Cortex of kidney (tissue), 1 donor: ENCODE measurements at places on chromosomes 6 and 20.

GRCh38 chr20:45209924-45210323, 3.1 kb downstream of the SEMG1 start:
- DNase-seq, result no peak

- DNase-seq, result no peak
These were observed 68.1 kb upstream of the RNF146 start for GRCh38 chr6:127198549-127198948.

DNA sequence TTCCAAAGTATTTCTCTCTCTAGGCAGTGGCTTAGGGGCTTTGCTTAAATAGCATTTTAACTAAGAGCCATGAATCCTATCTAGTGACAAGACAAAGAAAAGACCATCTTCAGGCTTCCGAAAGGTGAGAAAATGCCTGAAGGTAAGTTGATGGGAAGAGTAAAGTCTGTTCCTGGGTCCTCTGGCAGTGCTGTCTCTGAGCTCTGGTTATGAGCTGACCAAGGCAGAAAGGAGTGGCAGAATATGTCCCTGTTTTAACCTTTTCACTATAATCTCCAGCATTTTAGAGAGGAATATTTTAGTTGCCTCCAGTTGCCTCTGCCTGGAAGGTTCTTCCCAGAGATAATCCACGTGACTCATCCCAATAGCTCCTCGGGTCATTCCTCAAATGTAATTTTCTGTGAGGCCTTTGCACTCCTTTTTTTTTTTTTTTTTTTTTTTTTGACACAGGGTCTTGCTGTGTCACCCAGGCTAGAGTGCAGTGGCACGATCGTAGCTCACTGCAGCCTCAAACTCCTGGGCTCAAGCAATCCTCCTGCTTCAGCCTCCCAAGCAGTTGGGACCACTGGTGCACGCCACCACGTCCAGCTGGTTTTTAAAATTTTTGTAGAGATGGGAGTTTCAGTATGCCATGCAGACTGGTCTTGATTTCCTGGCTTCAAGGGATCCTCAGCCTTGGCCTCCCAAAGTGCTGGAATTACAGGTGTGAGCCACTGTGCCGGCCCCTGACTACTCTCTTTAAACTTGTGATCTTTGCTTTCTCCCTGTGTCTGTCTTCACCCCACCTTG, 3.7 kb upstream of the ARMH2 start:
- no peak for DNase-seq

DNA sequence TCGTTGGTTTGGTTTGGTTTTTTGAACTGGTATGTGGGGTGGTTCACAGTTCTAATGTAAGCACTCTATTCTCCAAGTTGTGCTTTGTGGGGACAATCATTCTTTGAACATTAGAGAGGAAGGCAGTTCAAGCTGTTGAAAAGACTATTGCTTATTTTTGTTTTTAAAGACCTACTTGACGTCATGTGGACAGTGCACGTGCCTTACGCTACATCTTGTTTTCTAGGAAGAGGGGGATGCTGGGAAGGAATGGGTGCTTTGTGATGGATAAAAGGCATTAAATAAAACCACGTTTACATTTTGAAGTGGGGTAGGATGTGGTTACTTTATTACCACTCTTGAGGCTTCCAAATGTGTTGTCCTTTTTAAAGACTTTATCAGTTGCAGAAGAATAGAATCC, 168.0 kb downstream of the ZMYND8 start:
- no peak for DNase-seq

- no peak for DNase-seq
These were observed 39.7 kb upstream of the HTR1B start for GRCh38 chr6:77502981-77503380.

GRCh38 chr6:105220186-105220585, 40.4 kb upstream of the POPDC3 start:
- no peak for DNase-seq

GRCh38 chr6:167590193-167590592, 236.5 kb upstream of the AFDN start:
- DNase-seq, result no peak

DNA sequence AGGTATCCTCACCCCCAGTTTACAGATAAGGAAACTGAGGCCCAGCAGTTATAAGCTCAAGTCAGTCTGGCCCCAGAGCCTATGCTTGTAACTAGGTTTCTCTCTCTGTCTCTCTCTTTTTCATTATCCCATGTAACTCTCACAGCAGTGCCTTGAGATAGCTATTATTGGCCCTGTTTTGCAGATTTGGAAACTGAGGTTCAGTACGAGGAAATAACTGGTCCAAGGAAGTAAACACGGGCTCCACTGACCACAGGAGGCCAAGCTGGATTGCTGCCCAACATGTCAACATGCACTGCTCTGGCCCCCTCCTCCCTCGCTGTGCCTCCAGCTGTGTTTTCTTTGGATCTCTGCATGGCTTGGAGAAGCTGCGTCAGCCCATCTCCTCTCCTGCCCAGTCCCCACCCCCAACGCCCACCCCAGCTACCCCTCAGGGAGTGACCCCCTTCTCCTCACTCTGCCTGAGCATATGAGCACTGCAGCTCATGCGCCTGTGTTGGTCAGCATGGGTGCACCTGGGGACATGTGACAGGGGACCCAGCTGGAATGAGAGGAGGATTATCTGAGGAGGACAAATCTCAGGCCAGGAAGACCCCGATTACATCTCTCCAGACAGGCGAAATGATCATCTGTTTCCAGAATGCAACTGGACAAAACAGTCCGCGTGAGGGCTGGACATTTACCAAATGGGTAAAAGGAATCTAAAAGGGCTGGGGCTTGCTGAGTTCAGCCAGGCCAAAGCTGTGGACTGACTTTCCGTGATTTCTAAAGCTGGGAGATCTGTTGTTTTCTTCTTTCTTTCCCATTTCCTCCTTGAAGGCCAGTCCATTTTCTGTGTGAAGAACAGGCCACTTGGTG, 7.8 kb upstream of the PLTP start:
- no peak for DNase-seq

GRCh38 chr6:134634966-134635365, 314.9 kb downstream of the ALDH8A1 start:
- DNase-seq, result no peak

GRCh38 chr6:132130626-132131298, 179.6 kb upstream of the CCN2 start:
- DNase-seq, result no peak

DNA sequence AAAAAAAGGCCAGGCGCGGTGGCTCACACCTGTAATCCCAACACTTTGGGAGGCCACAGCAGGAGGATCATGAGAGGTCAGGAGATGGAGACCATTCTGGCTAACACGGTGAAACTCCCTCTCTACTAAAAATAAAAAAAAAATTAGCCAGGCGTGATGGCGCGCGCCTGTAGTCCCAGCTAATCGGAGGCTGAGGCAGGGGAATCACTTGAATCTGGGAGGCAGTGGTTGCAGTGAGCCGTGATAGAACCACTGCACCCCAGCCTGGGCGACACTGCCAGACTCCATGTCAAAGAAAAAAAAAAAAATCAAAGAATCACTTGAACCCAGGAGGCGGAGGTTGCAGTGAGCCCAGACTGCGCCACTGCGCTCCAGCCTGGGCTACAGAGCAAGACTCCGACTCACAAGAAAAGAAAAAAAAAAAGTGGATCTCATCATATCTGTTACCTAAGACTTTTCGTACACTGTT, 4.2 kb downstream of the RBM39 start:
- DNase-seq, result no peak

DNA sequence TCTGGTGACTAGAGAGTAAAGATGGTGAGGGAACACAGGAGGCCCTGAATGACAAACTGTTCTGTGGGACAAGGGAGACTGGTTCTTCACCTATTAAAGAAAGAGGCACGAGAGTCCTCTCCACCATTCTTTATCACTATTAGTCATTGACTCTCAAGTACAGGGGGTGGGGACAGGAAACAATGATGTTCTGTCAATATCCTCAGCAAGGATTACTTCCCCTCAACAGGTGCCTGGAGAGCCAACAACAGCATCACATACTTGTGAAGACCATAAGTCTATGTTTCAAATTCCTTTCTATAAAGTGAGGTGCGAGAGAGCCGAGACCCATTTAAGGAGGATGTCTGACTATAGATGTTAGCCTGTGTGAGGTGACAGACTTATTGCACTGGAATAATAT, 72.4 kb upstream of the TBC1D7 start:
- no peak for DNase-seq

GRCh38 chr6:17998442-17998841, 11.0 kb upstream of the KIF13A start:
- DNase-seq, result no peak

DNA sequence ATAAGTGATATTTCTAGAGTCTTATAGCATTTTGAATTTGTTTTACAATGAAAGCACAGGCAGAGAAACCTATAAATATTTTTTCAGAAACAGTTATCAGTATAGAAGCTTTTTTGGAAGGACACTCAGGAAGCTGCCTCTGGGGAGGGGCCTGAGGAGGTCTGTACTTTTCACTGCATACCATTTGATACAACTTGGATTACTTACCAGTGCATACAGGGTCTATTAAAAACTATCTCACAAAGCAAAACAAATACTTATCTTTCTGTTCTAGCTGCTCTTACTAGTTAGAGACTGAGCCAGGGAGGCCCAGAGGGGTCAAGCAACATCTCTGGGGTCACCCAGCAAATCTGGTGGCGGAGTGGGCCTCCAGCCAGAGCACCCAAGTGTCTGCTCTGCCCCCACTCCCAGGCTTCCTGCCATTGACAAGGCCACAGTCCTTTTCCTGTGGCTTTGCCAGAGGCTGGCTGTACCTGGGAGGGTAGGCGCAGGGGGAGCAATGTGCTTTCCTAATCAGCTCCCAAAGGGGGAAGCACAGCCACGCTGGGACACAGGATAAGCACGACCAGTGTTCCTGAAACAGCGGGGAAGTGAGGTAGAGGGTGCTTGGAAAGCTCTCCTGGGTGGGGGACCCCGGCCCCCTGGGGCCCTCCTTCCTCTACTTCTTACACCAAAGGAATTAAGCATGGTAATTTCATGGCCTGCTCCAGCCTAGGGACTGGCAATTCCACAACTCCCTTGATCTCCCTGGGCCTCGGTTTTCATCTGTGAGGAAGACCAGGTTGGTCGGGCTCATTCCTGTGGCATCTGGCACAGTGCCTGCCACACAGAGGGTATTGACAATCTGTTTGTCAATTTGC, 7.8 kb downstream of the TCF15 start:
- DNase-seq, result no peak

DNA sequence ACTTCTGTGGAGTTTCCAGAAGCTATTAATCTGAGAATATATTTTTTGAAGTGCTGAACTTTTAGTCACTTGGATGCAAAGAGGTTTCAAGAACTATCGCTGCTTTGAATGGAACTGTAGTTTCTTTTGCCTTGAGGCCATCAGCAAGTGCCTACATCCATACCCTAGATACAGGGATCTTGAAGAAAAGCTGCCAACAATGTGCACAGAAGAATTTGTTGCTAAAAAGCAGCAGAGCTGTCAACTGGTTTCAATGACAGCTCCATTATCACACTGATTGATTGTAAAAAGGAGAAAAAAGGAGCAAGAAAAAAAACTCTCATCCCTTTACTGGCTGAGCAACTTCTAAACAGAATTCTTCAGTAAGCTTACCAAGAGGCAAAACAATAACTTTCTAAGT, 251.0 kb upstream of the NRSN1 start:
- no peak for DNase-seq

GRCh38 chr6:32192608-32193039, at the start of gene GPSM3:
TSS of gene GPSM3 (minus strand) at chr6:32192643. CDS start at chr6:32192513, 130 bp downstream.
- DNase-seq, result no peak

- DNase-seq, result no peak
These were observed 196.6 kb downstream of the LY86 start for GRCh38 chr6:6785163-6785521.

DNA sequence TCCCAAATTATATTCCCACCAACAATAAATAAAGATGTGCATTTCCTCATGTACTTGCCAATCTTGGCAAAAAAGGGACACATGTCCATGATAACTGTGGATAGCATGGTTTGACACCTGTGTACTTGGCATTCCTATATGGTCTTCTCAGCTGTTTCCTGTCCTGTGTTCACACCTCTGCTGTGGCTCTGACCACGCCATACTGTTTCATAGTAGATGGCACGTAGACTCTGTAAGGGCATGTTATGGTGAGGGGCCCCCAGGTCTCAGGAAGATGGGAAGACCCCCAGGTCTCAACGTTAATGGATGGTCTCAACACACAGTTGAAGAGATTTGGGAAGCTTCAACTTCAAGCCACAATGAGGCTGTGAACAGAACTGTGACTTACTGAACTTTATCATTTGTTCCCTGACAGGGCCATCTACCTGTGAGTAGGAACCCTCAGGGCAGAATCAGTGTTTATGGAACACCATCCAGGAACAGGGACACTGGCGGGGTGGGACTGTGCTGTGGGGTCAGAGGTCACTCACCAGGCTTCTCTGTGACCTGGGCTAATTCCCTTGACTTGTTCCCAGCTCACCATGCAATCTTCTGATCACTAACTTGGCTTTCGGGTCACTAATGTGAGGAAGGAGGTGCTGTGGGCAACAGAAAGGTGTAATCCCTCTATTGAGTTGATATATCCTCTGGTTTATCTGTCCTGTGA, 11.8 kb downstream of the ZBTB24 start:
- DNase-seq, result no peak

- DNase-seq, result no peak
These were observed 12.7 kb upstream of the STK35 start for GRCh38 chr20:2088891-2089290.

- DNase-seq, result no peak
These were observed 144.9 kb upstream of the OLIG3 start for GRCh38 chr6:137638926-137639706.

DNA sequence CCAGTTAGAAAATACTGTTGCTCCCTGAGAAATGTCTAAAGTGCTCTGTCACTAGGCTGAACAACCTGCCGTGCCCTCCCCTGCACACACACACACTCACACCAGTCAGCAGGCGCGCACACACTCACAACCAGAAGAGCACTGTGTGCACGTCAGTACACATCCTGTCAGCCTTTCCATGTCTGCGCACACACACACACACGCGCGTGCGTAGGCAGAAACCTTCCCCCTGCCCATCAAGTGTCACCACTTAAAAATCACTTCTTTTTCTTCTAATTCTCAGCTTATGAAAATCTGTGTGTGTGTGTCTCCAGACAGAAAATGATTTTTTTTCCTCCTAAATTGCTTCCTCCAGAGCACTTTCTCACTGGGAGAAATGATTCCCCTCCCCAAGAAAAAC, 100.3 kb downstream of the EDN3 start:
- DNase-seq, result no peak

- DNase-seq, result no peak
These were observed 60.8 kb upstream of the TBXT start for GRCh38 chr6:166228425-166228824.

DNA sequence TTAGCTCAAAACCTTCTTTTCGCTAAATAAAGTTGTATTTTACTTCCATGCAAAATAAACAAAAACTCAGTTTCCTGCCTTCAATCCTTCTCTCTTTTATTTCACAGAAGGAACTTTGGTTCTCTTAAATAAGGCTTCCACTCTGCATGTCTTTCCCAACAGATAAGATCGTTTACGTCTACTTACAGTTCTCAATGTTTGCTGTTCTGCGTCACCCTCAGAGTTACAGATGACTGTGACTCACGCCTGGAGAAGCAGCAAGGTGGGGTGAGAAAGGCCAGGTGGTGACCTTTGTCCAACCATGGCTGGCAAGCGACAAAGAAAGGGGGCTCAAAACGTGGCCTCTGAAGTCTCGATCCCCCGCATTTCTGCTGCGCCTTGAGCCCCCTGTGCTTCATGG, 51.4 kb upstream of the RPS6KA2 start:
- DNase-seq, result no peak

- no peak for DNase-seq
These were observed 73.3 kb downstream of the OTOR start for GRCh38 chr20:16821211-16822089.

- no peak for DNase-seq
These were observed 195.8 kb upstream of the ARG1 start for GRCh38 chr6:131377112-131377705.
